NCI-H524 (cell line): ENCODE measurements at places on chromosomes 7 and 10.

DNA sequence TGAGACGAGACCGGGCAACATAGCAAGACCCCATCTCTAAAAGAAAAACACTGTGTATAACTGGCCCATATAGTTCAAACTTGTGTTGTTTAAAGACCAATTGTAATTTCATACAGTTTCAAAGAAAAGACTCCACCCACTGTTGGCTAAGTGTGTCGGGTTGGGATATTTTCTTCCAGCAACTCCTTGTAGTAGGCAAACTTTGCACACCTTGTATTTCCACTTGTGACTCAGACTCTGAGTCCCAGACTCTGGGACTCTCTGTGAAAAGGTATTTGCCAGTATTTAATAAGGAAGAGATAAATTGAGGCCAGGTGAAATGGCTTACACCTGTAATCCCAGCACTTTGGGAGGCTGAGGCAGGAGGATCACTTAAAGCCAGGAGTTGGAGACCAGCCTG, 29.3 kb upstream of the RHBDD2 start:
- DNase-seq: no peak

DNA sequence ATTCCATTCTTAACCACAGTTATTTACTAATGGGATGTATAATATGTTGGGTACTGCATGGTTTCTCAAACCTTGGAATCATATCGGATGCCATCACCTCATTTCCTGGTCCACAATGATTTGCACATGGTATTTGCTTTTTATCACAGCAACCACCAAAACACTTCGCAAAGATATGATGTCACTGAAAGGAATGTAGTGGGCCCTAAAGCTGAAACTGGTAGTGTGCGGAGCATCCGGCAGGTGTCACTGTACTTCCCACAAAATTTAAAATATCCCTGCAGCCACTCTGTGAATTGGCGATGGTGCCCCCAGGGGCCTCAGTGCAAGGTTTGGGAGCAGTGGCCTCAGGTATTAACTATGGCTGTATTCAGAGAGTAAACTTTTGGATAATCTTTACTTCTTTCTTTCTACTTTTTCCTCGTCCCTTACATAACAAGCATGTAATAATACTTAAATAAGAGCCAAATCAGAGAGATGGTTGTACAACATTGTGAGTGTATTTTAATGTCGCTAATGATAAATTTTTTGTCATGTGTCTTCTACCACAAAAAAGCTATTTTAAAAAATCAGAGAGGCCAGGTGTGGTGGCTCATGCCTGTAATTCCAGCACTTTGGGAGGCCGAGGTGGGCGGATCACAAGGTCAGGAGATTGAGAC, 66.2 kb downstream of the FAM241B start:
- DNase-seq: no peak

DNA sequence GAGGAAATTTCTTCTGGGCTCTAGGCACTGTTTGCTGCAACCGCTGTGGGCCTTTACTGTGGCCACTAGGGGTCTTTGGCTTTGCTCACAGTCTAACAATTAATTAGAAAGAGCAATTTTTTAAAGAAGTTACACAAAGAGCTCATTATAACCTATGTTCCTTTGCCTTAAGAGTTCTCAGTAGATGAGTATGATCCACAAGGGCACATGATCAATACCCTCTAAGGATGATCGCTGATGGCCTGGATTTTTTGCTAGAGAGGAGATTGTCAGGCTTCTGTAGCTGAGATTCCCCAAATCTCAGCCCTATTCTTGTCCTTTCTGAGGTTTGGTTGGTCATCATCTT, 80.8 kb upstream of the RHOBTB1 start:
- DNase-seq: no peak

GRCh38 chr7:150450491-150451001, at the start of gene GIMAP8:
TSS of gene GIMAP8 (plus strand) at chr7:150450630. CDS start at chr7:150466699, 16,069 bp downstream.
- DNase-seq: no peak

DNA sequence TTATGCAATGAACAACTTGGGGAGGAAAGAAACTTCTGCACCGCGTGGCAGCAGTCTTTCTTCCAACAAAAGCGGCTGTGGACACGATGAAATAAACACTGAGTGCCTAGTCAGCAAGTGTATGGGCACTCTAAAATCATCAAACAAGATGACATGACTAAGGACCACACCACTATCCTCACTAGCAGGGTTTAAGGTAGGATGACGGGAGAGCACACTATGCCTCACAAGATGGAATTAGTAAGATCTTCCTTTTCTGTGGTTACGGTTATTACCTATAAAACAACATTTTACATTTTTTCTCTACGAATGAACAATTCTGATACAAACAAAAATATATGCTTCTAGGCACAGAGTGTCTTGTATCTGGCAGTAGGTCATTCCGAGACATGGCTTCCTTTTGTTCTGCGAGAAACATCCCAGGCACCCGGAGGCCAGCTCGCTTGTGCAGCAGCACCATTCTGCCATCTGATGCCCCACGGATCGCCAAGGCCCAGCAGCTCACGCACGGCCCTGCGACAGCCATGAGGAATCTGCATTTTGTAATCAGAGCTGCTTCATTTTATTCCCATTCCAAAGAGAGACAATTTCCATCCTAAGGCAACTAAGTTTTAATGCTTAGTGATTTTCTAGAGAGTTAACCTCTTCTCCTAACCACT, 54.1 kb upstream of the NCAPG2 start:
- DNase-seq: no peak

DNA sequence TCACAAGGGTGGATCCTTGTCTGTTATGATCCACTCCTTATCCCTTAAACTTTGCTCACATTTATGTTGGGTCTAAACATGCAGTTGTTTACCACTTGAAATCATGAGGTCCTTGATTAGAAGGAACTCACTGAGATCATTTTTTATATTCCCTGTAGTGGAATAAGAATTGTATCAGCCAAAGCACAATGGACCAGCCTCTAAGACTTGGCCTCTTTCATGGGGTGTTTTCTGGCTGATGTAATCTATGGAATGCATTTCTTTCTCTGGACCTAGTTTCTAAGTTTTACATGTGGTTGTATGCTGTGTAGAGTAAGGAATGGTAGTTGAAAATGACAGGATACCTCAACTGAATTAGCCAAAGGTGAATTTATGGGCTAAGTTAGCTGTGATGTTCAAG, 376.6 kb downstream of the SORCS3 start:
- no peak for DNase-seq
